Ureter (tissue), 1 donor: ENCODE measurements at places on chromosomes 2 and 18. TPM values are rescaled to one million over a fixed set of nuclear protein-coding genes. Genes with fewer than 3 reads are reported as not detected.

ADAM23 gene
- 0.78 TPM for total RNA-seq

TEX44 gene
- not detected for total RNA-seq

AFF3 gene
- total RNA-seq = 25.6 TPM

FSHR gene
- not detected for total RNA-seq

WDR35 gene
- 20.6 TPM for total RNA-seq

COLEC11 gene
- 2.4 TPM for total RNA-seq

SCN3A gene
- total RNA-seq = 0.83 TPM

SDC1 gene
- total RNA-seq = 480 TPM

RSAD2 gene
- 4.4 TPM for total RNA-seq

SATB2 gene
- 2.7 TPM for total RNA-seq

CFAP210 gene
- 0.49 TPM for total RNA-seq

HRH4 gene
- total RNA-seq = not detected

PAIP2B gene
- 11.6 TPM for total RNA-seq

KIF1A gene
- 1.2 TPM for total RNA-seq

MCEE gene
- total RNA-seq = 26.3 TPM

FHOD3 gene
- total RNA-seq = 25.7 TPM

ERICH2 gene
- total RNA-seq = 1.4 TPM

APLF gene
- 8.9 TPM for total RNA-seq

STARD7 gene
- 95.0 TPM for total RNA-seq

UGT1A8 gene
- 4.4 TPM for total RNA-seq

MSH2 gene
- 18.6 TPM for total RNA-seq

GLB1L gene
- total RNA-seq = 9.9 TPM

NAT8 gene
- not detected for total RNA-seq

RTP5 gene
- total RNA-seq = 0.21 TPM

BMP10 gene
- total RNA-seq = not detected

DNAJC5G gene
- not detected for total RNA-seq

NTSR2 gene
- not detected for total RNA-seq
